ENCODE measurements at places on chromosomes 1 and 21. TPM values are rescaled to one million over a fixed set of nuclear protein-coding genes. Genes with fewer than 3 reads are reported as not detected.

SPRR2A gene
- not detected for total RNA-seq

NBPF9 gene
- total RNA-seq = 11.3 TPM

GRCh38 chr1:184513966-184514365 lies 127.1 kb downstream of the C1orf21 start:
- DNase-seq = no peak

GRCh38 chr21:41250519-41250918 lies 66.1 kb upstream of the FAM3B start:
- peak; percentile 75 for DNase-seq

PCAT6 gene
- total RNA-seq = 6.0 TPM

GRCh38 chr1:59083946-59084865 lies 212.7 kb upstream of the FGGY start:
- DNase-seq = no peak

- no peak for DNase-seq
Measured at GRCh38 chr1:245181158-245181517, 26.4 kb downstream of the KIF26B start.

CD52 gene
- not detected for total RNA-seq

TMEM53 gene
- 3.9 TPM for total RNA-seq

ADAM30 gene
- not detected for total RNA-seq

GRCh38 chr21:34223376-34223775 lies 140.4 kb upstream of the KCNE2 start:
- no peak for DNase-seq
